ENCODE measurements at places on chromosomes 3 and 15. TPM values are rescaled to one million over a fixed set of nuclear protein-coding genes. Genes with fewer than 3 reads are reported as not detected.

- DNase-seq: no peak
These were observed 11.1 kb downstream of the GRM2 start for GRCh38 chr3:51717947-51718346.

GRCh38 chr3:139388077-139388476 lies 1.4 kb downstream of the COPB2 start:
- DNase-seq: no peak

DNA sequence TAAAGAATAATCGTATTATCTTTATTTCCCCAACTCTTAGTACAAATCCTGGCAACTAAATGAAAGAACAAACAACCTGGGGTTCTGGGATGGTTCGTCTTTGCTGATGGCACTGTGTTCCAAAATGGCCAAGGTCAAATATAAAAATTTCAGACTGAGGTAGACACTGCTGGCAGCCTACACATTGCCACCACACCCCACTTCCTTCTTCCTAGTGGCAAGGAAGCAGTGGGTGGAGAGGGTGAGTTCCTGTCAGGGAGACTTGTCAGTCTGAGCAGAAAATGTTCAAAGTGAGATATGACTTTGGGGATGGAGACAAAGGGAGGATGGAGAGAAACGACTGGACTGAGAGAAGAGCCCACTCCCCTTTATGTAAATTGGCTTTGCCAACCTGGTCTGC lies 69.6 kb downstream of the LMCD1 start:
- DNase-seq: no peak

GRCh38 chr3:19920401-19921080 lies 13.5 kb downstream of the EFHB start:
- DNase-seq: no peak

GRCh38 chr3:44321335-44321734 lies 17.2 kb upstream of the TCAIM start:
- DNase-seq: no peak

DNA sequence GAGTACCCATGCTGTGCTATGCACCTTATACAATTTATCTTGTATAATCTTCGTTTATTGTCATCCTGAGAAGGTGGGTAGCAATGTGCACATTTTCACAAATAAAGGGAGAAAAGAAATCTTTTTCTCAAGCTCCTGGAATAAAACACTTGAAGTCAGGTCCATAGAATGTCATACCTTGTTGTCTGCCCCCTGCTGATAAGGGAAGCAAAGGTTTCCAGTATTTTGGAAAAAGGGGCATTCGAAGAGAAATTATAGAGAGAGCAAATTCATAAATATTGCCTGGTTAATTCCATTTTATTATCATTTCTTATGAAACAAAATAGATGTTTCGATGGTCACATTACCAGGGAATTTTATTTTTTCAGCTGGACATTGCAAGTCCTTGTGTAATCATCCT lies 277.8 kb downstream of the RAP2B start:
- DNase-seq: no peak

GRCh38 chr3:146396792-146397191 lies 72.6 kb downstream of the PLSCR2 start:
- DNase-seq: no peak

GRCh38 chr15:73737535-73737934 lies 15.6 kb downstream of the INSYN1 start:
- DNase-seq: no peak

DNA sequence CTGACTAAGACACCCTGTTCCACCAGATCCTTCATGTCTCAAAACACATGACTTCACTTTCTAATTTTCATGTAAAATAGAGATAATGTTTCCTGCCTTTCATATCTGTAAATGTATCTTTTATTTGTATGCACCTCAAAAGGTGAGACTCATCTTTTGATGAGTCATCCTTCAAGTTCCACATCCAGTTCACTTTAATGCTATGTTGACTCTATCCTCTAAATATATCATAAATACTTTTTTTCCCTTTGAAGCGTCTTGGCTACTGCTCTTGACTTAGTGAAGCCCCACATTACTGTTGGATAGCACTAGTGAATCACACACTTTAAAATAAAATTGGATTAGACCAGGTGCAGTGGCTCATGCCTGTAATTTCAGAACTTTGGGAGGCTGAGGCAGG lies 741.1 kb downstream of the VGLL3 start:
- no peak for DNase-seq

- DNase-seq: no peak
These were observed 33.1 kb downstream of the TXNRD3 start for GRCh38 chr3:126621627-126622345.

DNA sequence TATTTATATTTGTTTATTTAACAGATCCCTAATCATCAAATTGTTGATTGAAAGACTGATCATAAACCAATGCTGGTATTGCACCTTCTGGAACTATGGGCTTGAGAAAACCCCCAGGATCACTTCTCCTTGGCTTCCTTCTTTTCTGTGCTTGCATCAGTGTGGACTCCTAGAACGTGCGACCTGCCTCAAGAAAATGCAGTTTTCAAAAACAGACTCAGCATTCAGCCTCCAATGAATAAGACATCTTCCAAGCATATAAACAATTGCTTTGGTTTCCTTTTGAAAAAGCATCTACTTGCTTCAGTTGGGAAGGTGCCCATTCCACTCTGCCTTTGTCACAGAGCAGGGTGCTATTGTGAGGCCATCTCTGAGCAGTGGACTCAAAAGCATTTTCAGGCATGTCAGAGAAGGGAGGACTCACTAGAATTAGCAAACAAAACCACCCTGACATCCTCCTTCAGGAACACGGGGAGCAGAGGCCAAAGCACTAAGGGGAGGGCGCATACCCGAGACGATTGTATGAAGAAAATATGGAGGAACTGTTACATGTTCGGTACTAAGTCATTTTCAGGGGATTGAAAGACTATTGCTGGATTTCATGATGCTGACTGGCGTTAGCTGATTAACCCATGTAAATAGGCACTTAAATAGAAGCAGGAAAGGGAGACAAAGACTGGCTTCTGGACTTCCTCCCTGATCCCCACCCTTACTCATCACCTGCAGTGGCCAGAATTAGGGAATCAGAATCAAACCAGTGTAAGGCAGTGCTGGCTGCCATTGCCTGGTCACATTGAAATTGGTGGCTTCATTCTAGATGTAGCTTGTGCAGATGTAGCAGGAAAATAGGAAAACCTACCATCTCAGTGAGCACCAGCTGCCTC lies 14.7 kb downstream of the THBS1 start:
- DNase-seq: no peak

DNA sequence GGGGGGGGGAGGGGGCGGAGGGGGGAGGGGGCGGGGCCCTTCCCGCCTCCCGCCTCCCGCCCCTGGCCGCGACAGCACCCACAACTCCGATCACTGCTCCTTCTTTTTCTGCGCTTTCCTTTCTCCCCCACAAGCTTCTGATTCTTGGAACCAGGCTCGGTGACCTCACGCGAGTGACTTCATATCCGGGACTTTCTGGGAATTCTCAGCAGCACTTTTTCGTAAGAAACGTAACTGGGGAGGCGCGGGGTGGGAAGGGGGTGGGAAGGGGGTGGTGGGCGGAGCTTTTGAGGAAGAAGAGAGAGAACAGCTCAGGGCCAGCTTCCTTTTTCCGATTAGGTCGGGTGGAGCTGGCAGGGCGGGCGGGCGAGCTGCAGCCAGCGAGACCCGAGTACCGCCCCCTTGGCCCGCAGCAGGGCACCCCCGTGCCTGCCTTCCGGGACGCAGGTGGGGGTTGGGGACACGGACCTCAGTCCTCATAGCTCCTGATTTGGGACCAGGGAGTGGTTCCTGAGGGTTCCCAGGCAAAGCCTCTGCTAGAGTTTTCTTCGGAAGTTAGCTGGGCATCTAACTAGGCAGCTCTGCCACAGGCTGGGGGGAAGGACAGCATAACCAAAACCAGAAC lies 14.6 kb downstream of the XIRP1 start:
- peak; percentile 81 for DNase-seq

- no peak for DNase-seq
These were observed 36.0 kb upstream of the SYNPR start for GRCh38 chr3:63242124-63242523.

DNA sequence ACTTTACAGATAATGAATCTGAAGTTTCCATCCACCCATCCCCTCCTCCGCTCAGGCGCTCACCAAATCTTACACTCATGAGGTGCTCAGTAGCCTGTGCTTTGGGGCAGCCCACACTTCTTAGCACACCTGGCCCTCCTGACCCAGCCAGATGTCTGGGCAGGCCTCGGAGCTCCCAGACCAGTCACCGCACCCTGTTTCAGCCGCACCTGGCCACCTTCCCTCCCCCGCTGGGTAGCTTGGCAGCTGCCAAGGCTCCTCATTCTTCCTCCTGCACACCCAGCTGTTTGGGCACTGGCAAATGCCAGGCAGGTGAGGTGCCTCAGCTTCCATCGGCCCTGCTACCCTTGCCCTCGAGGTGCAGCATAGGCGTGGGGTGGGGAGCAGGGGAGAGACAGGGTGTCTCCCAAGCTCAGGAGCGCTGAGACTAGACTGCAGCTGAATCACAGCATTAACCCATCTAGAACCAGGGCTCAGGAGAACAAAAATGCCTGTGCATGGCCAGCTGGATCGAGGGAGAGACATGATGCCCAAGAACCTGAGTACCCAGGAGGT lies 45.8 kb downstream of the CDC25A start:
- DNase-seq: peak; percentile 32

DNA sequence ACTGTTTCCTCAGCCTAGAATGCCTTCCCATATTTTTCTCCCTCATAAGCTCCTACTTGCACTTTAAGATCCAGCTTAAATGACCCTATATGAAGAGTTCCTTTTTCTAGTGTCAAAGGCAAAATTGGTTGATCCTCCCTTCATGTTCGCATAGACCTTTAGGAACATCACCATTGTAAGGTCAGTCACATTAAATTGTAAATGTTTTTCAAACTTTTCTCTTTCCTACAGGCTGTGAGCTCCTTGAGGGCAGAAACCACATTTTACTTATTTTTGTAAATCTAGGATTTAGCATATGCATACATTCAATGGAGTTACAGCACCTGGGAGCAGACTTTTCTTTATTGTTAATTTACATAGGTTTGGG lies 813 bp downstream of the SMCO1 start:
- no peak for DNase-seq

- no peak for DNase-seq
These were observed 269.4 kb upstream of the PEX5L start for GRCh38 chr3:180306155-180306554.

DNA sequence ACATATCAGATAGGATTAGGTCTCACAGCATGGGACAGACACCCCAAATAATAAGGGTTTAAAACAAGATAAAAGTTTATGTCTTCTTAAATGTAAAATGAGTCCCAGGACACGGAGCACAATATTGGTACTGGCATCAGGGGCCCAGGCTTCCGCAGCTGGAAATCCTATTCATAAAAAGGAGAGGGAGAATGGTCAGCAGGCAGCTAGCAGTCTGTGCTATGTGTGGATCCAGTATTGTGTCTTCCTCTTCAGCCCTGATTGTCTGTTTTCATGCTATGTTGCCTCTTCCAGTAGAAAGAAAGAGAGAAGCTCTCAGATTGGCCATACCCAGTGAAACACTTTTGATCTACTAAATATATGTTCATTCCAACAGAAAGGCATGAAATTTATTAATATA lies 319.3 kb upstream of the SLCO3A1 start:
- DNase-seq: no peak

DNA sequence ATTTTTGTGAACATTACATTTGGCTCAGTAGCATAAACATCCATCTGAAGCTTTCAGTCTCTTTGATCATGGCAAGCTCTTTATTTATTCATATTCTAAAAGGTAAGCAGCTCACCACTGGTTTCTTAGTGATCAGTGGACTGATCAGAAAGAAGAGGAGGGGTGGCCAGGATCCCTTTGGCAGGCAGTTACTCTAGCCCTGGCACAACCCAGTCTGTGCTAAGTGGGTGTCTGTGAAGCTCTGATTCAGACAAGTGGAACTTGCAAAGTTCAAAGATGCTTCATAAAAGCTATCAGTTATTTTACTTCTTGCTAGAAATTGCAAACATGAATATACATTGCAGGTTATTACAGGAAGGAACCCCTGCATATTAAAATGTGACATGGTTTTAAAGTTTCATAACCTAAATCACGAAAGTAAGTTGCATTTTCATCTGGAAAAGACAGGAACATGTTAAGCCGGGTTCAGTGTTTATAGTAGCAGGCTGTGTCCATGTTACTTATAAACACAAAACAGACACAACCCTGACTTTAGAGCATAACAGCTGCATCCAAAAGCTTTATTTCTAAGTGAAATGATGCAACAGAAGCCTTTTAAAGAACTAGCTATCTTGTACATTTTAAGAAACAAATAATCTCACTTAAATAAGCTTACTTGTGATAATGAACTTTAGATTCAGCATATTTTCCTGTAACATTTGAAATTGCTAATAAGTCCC lies 785.3 kb downstream of the MCTP2 start:
- no peak for DNase-seq

DNA sequence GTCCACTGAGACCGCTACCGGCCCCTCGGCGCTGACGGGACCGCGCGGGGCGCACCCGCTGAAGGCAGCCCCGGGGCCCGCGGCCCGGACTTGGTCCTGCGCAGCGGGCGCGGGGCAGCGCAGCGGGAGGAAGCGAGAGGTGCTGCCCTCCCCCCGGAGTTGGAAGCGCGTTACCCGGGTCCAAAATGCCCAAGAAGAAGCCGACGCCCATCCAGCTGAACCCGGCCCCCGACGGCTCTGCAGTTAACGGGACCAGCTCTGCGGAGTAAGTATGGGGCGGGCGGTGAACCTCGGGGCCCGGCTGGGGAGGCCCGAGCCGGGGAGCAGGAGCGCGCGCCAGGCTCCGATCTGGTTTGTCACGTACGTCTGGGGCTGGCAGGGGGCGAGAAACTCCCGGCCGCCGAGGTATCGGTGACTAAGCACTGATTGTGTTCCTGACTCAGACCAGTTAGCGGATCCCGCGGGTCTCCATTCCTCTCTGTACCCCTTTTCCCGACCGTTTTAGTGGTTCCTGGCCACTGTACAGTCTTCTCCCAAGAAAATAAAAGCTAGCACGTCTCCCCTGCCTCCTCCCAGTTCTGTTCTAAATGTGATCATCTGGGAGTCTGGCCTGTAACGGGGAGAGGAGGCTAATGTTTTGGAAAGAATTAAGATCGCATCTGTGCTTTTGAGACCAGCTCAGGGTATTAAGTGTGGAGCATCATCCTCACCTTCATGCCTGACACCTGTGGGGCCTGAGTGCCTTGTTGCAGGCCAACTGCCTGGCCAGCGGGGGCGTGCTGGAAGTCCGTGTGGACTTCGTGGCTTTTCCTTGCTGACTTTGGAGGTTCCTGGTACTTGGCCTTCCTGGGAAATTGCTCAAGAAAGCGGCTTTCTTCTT lies 691 bp downstream of the MAP2K1 start:
- peak; percentile 45 for DNase-seq

- no peak for DNase-seq
These were observed 58.3 kb downstream of the LRIG1 start for GRCh38 chr3:66442254-66443117.

DUOX1 gene
- 0.80 TPM for total RNA-seq

UBAP1L gene
- 10.0 TPM for total RNA-seq

HIGD2B gene
- not detected for total RNA-seq

SLC22A13 gene
- total RNA-seq: not detected

FBXO40 gene
- not detected for total RNA-seq

KLHL24 gene
- total RNA-seq: 184 TPM

CHRNB4 gene
- total RNA-seq: not detected

TTBK2 gene
- 21.8 TPM for total RNA-seq

ACKR2 gene
- total RNA-seq: 15.8 TPM

HAPLN3 gene
- 11.1 TPM for total RNA-seq

SI gene
- total RNA-seq: not detected

TIMP4 gene
- total RNA-seq: 170 TPM

TPRG1 gene
- 65.9 TPM for total RNA-seq
